HEK293T (cell line): ENCODE measurements at places on chromosomes 2 and 18.

DNA sequence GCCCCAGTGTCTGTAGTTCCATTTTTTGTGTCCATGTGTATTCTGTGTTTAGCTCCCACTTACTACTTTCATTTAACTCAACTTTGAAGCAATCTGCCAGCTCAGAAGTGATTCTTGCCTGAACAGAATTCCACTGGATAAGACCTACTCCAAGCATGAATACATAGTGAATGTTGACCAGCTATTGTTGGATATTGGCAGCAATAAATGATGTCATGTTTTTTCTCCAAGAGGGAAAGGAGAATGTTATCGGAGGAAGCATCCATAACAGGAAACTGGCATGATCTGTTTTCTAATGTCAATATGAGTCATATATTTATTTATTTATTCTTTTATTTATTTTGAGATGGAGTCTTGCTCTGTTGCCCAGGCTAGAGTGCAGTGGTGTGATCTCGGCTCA is 36.8 kb upstream of the TRAPPC8 start:
- no peak for DNase-seq

- DNase-seq, result no peak
Observed at GRCh38 chr2:168064011-168064998, 183.1 kb downstream of the STK39 start.

DNA sequence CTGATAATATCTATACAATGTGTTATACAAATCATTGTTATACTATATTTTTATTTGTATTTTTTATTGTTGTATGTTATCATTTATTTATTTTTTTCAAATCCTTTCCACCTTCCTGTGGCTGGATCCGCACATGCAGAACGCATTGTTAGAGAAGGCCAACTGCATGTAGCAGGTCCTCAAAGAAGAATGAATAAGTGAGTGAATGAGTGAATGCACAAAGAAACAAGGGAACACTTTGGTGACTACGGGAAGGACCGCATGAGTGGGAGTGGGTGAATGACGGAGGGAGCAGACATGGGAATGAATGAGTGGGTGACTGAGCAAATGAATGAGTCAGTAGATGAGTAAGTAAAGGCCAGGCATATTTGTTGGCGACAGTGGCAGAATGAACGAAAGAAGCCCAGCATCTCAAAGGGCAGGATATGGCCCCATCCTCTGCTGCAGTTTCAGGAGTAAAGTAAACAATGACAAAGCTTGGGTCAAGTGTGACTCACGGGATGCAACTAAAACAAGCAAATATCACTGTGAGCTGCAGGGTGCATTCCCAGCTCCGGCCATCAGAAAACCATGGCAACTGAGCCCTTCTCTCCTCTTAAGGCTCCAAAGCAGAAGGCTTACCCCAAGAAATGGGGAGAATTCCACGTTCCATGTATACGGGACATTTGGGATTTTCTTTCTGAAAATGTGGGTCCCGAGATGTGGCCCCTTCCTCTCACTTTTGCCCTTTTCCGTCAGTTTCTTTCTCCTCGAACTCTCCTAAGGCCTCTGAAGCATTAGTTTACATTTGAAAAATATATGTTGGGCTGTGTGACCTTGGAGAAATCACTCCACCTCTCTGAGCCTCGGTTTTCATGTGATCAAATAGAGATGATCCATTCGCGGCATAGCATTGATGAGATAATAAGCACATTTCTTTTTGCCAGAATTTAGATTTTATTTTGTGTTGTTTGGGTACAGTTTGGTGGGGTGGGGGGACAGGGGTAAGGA is 24.5 kb downstream of the KCNF1 start:
- DNase-seq, result peak; percentile 35

GRCh38 chr2:20599001-20599600 is 51.8 kb downstream of the HS1BP3 start:
- DNase-seq, result no peak

GRCh38 chr2:10425699-10426098 is 22.4 kb downstream of the ODC1 start:
- DNase-seq, result no peak

GRCh38 chr2:132256251-132256902 is 94.6 kb upstream of the ANKRD30BL start:
- no peak for DNase-seq

- DNase-seq, result no peak
Observed at GRCh38 chr2:2762913-2763312, 431.8 kb upstream of the MYT1L start.

- no peak for DNase-seq
Observed at GRCh38 chr2:66125951-66126350, 309.0 kb upstream of the MEIS1 start.

- no peak for DNase-seq
Observed at GRCh38 chr18:58025733-58026132, 18.3 kb upstream of the NEDD4L start.

DNA sequence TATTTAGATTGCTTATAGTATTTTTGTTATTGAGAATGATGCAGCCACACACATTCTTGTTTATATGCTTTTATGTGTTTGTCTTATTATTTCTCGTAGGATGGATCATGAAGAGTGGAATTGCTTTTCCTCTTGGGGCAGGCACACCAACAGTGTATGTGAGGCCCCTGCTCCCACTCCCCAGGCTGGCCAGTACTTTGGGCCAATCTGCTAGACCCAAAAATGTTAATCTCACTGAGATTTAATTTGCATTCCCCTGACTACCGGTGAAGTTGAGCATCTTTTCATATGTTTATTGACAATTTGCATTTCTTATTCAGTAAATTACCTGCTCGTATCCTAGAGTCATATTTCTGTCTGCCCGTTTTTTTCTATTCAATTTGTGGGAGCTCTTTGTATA is 4.7 kb upstream of the MYCN start:
- no peak for DNase-seq

DNA sequence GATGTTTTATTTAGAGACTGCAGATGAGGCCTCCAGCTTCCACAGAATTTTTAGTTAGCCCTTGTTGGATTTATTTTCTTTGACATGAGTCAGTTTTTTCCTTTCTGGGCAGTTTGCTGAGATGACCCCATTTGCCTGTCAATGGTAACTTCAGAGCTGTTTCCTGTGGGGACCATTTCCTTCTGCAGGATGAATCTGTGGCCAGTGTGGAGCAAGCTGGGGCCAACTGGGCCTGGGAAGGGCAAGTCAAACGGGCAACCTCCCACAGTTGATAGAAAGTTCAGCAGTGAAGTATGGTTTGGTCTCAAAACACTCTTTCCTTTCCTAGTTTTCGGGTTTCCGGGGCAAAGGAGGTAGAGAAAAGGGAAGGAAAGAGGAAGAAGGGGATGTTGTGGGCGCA is 291.4 kb upstream of the NRP2 start:
- no peak for DNase-seq

GRCh38 chr2:108988796-108989713 is at the start of gene EDAR:
Gene EDAR, minus strand, starts transcription at chr2:108989220. Its CDS starts 58,206 bp downstream, at chr2:108931014.
- peak; percentile 77 for DNase-seq

- DNase-seq, result peak; percentile 77
Observed at GRCh38 chr18:22559414-22560274, 141.9 kb upstream of the CTAGE1 start.

DNA sequence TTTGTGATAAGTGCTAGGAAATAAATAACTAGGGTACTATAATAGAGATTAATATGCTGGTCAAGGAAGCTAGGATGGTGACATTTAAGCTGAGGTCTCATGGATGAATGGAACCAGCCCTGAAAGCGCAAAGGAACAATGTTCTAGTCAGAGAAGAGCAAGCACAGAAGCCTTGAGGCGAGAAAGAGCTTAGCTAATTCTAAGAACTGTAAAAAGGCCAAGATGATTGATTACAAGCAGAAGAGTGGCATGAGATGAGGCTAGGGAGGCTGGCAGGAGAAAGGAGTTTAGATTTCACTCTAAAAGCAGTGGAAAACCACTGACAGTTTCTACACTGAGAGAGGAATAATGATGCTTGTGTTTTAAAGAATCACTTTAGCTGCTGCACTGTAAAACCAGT is 3.4 kb upstream of the YIPF4 start:
- DNase-seq, result no peak

DNA sequence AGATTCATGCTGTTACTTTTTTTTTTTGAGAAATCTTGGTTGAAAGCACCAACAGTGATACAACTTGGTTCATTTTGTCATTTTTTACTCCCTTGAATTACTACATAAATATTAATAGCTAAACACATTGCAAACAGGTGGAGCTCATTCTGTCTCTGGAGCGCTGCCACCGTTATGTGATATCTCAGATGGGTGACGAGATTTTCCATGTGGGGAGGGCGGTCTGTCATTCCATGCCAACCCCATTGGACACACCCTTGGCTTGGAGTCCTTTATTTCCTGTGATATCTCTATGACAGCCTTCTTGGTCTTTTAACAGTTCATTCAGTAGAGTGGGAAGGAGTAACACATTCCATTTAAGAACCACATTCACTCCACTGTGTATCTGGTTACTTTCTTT is 794.8 kb downstream of the SATB2 start:
- DNase-seq, result no peak

GRCh38 chr2:35973737-35974132 is 381.8 kb upstream of the CRIM1 start:
- no peak for DNase-seq

GRCh38 chr2:158786897-158787296 is 8.2 kb upstream of the DAPL1 start:
- DNase-seq, result no peak
